Activated naive CD4-positive, alpha-beta T cell treated with anti-CD3 and anti-CD28 coated beads for 36 hours (primary cell): ENCODE measurements at places on chromosomes 13 and 19. TPM values are rescaled to one million over a fixed set of nuclear protein-coding genes. Genes with fewer than 3 reads are reported as not detected.

The KLHL1 gene
- total RNA-seq = not detected

The LIM2 gene
- not detected for total RNA-seq

- DNase-seq = no peak
Measured at GRCh38 chr19:50696094-50696483, 23.5 kb downstream of the SHANK1 start.

- DNase-seq = no peak
Measured at GRCh38 chr13:29524176-29524575, 71.3 kb downstream of the SLC7A1 start.

DNA sequence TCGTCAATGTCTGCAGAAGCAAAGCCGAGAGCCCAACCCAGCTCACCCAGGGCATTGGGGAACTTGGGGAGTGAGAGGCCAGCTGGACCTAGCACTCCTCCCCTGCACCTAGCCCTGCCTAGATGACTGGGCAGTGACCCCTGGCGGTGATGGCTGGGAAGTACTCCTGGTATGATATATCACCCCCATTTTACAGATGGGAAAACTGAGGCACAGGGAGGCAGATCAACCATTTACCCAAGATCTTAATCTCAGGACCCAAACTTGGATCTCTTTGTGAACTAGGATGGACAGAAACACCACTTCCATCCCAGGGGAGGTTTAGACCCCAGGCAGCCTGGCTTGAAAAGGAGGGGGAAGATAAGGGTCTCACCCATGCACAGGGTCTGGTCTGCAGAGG lies 43.5 kb downstream of the CCL25 start:
- no peak for DNase-seq

DNA sequence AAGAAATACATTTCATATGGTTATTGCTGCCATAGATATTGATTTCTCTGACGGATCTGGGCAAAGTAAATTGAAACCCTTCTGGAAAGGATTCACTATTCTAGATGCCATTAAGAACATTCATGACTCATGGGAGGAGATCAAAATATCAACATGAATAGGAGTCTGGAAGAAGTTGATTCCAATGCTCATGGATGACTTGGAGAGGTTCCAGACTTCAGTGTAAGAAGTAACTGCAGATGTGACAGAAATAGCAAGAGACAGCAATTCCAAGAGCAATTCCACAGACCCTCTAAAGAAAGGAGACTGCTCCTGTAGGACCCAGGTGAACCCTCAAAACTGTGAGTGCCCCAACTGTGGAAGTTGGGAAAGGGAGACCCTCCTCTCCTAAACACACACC lies 30.9 kb upstream of the KCTD12 start:
- DNase-seq = no peak

GRCh38 chr19:51271067-51271466 lies 20.2 kb downstream of the SIGLECL1 start:
- DNase-seq = no peak

- peak; percentile 62 for DNase-seq
Measured at GRCh38 chr13:50366488-50367174, 351.4 kb downstream of the KCNRG start.
